Ecto neural progenitor cell (in vitro differentiated cells): ENCODE measurements at places on chromosomes 5 and 9.

DNA sequence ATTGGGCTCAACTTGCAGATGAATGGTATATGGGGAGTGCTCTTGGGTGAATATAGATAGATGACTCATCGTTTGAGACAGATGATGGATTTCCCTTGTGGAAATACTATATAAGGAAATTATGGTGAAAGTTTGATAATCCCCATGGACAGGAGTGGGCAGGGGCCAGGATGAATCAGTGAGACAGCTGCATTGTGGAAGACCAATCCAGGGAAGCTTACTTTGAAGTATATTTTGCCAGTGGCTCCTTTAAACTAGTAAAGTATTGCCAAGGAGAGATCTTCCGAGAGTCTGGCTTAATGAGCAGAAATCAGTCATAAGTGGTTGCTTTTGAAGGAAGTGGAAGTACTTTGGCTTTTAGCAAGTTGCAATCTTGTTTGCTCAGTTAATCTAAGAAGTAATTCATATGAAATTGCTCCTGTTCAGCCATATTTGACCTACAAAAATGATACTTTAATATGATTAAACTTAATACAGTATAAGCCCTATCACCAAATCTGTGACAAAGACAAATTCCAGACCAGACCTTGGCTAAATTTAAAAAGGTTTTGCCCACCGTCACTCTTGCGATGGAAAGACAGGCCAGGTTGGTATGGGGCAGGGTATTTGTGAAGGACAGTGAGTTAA, 9.3 kb upstream of the TNC start:
- DNase-seq: no peak

DNA sequence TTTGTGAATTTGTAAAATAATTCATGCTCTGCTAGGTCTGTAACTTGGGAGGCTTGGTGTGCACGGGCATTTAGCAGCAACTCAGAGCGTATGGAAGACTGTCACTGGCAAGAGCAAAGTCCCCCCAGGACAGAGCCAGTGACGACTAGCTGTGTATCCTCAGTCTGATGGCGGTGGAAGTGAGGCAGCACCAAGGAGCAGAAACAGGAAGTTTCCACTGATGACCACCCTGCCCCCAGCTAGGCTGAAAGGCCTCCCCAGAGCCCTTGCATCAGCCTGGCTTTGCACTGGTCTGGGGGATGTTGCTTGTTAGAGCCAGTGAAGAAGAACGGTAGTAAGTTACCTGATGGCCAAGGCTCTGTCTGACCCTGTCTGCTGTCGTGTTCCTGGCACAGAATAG, 66.8 kb upstream of the ABL1 start:
- DNase-seq: peak; percentile 44

GRCh38 chr5:2139478-2139877, 256.8 kb upstream of the IRX4 start:
- DNase-seq: no peak

- no peak for DNase-seq
Measured at GRCh38 chr5:55278778-55279177, 28.7 kb downstream of the DHX29 start.

- no peak for DNase-seq
Measured at GRCh38 chr5:55509796-55510522, 24.8 kb downstream of the PLPP1 start.
